ENCODE measurements at places on chromosomes 13 and 19.

- no peak overlapping the region for H3K27ac ChIP-seq
- no peaks in the 10 kb centered on the region for H3K27me3 ChIP-seq
- H3K4me3 ChIP-seq = no peak overlapping the region
- DNase-seq = no peak
Observed at GRCh38 chr13:67318860-67319259, 88.7 kb upstream of the PCDH9 start.

GRCh38 chr13:30061217-30061616 is 210.8 kb upstream of the UBL3 start:
- no peaks in the 10 kb centered on the region for H3K36me3 ChIP-seq
- H3K4me1 ChIP-seq = no peaks in the 10 kb centered on the region
- no peak overlapping the region for H3K4me3 ChIP-seq
- H3K27me3 ChIP-seq = no peaks in the 10 kb centered on the region
- H3K27ac ChIP-seq = no peak overlapping the region

GRCh38 chr13:23349161-23349897 is 84.2 kb downstream of the SACS start:
- no peak for DNase-seq
- no peaks in the 10 kb centered on the region for H3K36me3 ChIP-seq
- peaks cover 12% of the 10 kb centered on the region for H3K4me1 ChIP-seq
- H3K27me3 ChIP-seq = no peaks in the 10 kb centered on the region
- H3K4me3 ChIP-seq = no peak overlapping the region

GRCh38 chr13:84867246-84867645 is 932.0 kb downstream of the SLITRK6 start:
- no peak for DNase-seq
- no peak overlapping the region for H3K4me3 ChIP-seq
- no peaks in the 10 kb centered on the region for H3K27me3 ChIP-seq
- H3K4me1 ChIP-seq = no peaks in the 10 kb centered on the region
- no peaks in the 10 kb centered on the region for H3K36me3 ChIP-seq

- H3K27ac ChIP-seq = no peak overlapping the region
- no peaks in the 10 kb centered on the region for H3K27me3 ChIP-seq
- no peaks in the 10 kb centered on the region for H3K36me3 ChIP-seq
Observed at GRCh38 chr19:15323496-15324235, 8.7 kb downstream of the BRD4 start.

GRCh38 chr19:30447553-30447870 is 75.3 kb downstream of the ZNF536 start:
- no peak overlapping the region for H3K27ac ChIP-seq
- H3K4me3 ChIP-seq = no peak overlapping the region
- H3K27me3 ChIP-seq = no peaks in the 10 kb centered on the region
- H3K36me3 ChIP-seq = no peaks in the 10 kb centered on the region
- DNase-seq = no peak
- H3K4me1 ChIP-seq = no peaks in the 10 kb centered on the region

DNA sequence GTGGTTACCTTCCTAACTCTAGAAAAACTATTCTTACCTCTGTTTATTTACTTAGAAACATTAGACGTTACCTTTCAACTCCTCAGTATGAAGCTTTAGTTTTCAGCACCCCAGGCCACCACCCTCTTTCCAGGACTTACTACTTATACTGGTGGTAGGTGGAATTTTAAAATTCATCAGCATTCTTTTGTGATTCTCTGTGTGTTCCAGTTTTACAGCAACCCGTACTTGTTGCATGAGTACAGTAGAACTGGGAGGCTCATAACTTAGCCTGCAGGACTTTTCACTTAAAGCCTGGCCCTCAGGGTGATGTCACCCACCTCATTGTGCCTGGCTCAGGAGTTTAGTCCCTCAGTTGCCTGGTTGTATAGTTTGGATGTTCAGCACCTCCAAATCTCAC is 49.4 kb upstream of the ALOX5AP start:
- no peak overlapping the region for H3K4me3 ChIP-seq
- no peak for DNase-seq
- H3K4me1 ChIP-seq = peaks cover 3% of the 10 kb centered on the region
- H3K27ac ChIP-seq = no peak overlapping the region

DNA sequence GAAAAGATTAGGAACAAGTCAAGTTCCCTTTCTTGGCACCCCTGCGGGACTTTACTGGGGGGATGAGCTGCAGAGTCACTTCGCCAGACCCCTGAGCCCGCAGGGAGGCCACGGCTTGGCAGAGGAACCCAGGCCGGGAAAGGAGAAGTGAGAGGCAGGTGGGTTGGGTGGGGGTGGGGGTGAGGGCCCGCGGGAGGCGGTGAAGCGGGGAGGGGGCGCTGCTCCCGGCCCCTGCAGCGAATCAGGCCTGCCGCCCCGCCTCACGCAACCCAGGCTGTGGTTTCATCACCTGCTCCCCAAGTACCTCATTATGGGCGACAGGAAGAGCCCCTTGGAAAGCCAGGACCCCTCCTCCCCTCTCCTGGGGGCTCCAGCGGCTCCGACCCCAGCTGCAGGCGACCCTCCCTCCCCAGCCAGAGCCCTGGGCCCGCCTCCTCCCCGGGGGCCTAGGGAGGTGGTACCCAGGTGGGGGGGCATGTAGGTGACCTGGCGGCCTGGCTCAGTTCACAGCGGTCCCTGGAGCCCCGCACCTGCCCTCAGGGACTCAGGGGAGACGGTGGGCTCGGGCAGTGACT is 9.5 kb downstream of the MEF2B start:
- no peak overlapping the region for H3K27ac ChIP-seq
- no peaks in the 10 kb centered on the region for H3K4me1 ChIP-seq
- H3K27me3 ChIP-seq = no peaks in the 10 kb centered on the region
- DNase-seq = no peak

GRCh38 chr19:35991731-35992450 is 3.1 kb upstream of the SDHAF1 start:
- peaks cover 9% of the 10 kb centered on the region for H3K4me1 ChIP-seq
- H3K4me3 ChIP-seq = no peak overlapping the region
- no peaks in the 10 kb centered on the region for H3K27me3 ChIP-seq
- H3K27ac ChIP-seq = no peak overlapping the region
- H3K36me3 ChIP-seq = no peaks in the 10 kb centered on the region

DNA sequence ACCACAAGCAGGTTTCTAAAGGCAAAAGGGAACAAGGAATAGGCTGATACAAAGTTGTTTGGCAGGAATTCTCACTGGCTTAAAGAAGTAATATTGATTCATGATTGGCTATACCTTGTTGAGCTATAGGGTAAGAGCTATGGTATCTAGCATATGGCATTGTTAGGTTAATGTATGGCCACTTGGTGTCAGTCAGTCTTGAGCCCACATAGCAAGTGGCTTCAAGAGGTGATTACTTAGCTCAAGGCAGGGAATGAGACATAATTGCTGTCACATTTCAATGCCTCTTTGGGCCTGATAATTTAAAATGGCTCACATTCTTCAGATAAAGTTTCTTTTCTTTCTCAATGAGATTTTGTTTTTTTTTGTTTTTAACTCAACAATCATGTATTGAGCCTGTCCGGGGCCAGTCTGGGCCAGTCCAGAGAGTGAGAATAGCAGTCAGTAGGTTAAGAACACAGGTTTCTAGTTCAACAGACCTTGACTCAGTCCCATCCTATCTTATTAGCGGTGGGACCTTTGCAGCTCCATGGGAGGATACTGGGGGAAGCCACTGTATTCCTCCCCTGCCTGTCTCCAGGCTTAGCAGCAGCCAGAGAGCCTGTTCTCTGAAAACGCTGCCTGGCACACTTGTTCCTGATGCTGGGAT is 45.8 kb upstream of the RCBTB2 start:
- no peak overlapping the region for H3K27ac ChIP-seq
- H3K4me1 ChIP-seq = no peaks in the 10 kb centered on the region
- no peaks in the 10 kb centered on the region for H3K27me3 ChIP-seq
- no peak for DNase-seq

GRCh38 chr13:20171364-20171763 is 10.5 kb upstream of the GJA3 start:
- H3K4me3 ChIP-seq = no peak overlapping the region
- H3K27ac ChIP-seq = no peak overlapping the region
- H3K27me3 ChIP-seq = no peaks in the 10 kb centered on the region

DNA sequence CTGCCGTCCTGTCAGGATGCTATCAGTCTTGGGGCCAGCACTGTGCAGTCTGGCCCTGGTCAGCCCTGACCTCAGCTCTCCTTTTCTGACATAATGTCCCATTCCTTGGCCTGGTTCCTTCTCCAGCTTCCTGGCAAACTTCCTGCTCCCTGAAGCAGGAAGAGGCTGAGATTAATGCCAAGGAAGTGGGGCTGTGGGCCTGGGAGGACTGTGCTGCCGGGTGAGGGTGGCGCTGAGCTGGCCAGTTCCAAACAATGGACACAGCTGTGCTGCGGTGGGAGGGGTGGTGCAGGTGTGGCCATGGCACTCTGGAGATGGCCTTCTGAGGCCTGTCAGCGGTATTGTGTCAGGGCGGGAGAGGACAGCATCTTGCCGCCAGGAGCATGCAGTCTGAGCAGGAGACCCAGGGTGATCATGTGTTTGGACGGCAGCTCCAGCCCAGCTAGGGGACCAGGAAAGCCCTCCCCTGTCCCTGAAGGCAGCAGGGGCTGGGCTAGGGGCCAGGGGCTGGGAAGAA is 30.9 kb downstream of the TUBA3C start:
- H3K4me1 ChIP-seq = no peaks in the 10 kb centered on the region
- no peaks in the 10 kb centered on the region for H3K27me3 ChIP-seq
- no peak overlapping the region for H3K4me3 ChIP-seq

- peak; percentile 89 for DNase-seq
- peak overlapping the region; percentile 25 for H3K4me3 ChIP-seq
- no peaks in the 10 kb centered on the region for H3K27me3 ChIP-seq
- H3K4me1 ChIP-seq = peaks cover 12% of the 10 kb centered on the region
Observed at GRCh38 chr19:18594096-18594823, 5.7 kb downstream of the REX1BD start.

Measured in ovary (tissue), 10 donors.